ENCODE measurements at places on chromosomes 4 and X.

DNA sequence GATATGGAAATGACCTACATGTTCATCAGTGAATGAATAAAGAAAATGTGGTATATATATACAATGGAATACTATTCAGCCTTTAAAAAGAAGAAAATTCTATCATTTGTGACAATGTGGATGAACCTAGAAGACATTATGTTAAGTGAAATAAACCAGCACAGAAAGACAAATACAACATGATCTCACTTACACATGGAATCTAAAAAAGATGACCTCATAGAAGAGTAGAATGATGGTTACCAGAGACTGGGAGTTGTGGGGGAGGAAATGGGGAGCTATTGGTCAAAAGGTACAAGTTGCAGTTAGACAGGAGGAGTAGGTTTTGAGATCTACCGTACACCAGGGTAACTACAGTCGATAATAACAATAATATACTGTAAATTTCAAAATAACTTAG is 51.5 kb downstream of the WNK3 start:
- no peak for DNase-seq

GRCh38 chr4:64192731-64193412 is 216.4 kb downstream of the TECRL start:
- no peak for DNase-seq

DNA sequence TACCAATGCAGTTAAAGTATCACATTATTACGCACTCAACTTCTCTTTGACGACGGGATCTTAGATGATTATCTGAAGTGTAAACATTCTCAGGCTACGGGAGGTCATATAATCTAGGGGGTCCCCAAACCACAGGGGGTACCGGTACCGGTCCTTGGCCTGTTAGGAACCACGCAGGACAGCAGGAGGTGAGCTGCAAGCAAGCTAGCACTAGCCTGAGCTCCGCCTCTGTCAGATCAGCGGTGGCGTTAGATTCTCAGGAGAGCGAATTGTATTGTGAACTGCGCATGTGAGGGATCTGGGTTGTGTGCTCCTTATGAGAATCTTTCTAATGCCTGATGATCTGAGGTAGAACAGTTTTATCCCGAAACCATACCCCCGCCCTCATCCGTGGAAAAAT is 20.6 kb upstream of the PRR27 start:
- no peak for DNase-seq

- no peak for DNase-seq
These were observed 660 bp upstream of the COL25A1 start for GRCh38 chr4:109303140-109303496.

GRCh38 chrX:153903238-153903980 is 1.1 kb upstream of the AVPR2 start:
- no peak for DNase-seq

DNA sequence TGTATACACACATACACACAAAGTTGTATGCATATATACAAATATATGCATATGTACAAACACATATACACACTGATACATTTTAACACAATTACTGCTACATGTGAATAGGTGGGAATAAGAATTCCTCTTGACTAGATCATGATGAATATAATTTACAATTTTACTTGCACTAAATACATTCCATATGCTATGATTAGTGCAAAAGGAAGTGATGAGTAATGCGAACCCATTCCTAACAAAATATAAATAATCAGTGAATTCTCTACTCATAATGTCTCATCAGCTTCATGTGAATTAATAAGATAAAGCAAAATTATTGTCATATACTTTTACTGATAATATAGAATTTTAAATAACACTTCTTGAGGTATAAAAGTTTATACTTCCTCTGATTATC is 1077.3 kb upstream of the PCDH10 start:
- DNase-seq, result no peak

DNA sequence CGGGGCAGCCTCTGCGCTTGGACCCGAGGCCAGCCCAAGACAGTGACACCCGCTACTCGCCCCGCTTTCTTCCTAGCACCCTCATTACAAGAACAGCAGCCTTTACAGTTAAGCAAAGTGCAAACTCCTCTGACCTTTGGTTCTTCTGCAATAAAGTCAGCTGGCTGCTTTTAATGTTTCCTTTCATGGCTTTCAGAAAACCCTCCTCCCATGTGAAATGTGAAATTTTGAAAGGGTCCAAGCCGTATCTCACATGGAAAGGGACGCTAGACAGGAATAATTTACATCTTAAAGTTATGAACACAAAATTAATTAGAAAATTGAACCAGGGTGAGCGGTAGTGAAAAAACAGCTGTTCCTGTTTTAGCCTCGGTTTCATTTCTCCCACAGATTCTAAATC is 520.1 kb upstream of the FRG1 start:
- no peak for DNase-seq

DNA sequence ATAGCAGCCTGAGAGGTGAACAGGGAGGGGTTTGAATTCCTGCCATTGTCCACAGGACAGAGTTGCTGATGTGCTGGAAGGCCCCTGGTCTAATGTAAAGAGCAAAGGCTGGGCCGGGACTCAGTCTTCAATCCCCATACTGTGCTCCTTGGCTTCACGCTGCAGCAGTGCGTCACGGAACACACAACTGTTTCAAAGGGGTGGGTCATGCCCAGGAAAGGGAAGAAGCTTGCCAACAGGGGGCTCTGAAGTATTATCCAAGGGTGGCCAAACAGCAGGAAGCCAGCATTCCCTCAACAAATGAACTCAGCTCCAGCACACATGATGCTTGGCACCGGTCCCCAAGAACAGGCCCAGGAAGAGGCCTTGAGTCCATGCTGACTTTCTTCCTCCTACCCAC is 122.5 kb downstream of the NFKB1 start:
- no peak for DNase-seq

DNA sequence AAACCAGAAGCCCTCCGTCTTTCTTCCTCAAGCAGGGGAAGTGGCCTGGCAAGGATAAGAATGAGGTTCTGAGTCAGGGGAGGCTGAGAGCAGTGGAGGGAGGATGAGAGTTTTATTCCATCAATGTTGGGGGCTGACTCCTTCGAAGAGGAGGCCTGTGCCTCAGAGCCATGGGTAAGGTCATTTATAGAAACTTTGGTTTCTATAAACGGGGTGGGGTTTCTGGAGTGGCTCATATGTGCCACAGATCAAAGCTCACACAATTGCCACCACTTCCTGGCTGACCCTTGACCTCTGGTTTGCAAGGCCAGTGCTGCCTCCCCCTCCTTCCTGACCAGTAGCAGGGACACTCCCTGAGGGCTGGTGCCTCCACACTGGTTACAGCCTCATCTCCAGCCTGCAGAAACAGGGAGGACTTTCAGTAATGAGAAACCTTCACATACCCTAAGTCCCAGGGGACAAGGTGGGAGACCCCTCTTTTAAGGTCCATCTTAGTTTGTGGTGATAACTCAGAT is 166.0 kb downstream of the PDGFRA start:
- DNase-seq, result no peak

DNA sequence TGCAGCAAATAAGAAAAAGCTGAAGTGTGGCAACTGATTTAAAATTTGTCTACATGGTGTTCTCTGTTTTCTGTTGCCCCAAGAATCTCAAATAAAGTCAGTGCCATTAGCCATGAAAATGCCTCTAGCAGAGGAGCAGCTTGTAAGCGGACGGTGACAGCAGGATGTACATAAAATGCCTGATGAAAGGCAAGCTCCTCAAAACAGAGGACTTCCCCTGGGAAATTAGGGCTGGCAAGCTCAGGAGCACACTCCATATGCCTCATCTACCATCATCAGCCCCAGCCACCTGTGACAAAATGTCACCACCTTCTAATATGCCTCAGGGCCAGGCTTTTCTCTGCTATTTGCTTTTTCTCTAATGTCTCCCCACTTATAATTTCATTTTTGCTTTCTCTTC is 54.5 kb downstream of the ASB9 start:
- no peak for DNase-seq

DNA sequence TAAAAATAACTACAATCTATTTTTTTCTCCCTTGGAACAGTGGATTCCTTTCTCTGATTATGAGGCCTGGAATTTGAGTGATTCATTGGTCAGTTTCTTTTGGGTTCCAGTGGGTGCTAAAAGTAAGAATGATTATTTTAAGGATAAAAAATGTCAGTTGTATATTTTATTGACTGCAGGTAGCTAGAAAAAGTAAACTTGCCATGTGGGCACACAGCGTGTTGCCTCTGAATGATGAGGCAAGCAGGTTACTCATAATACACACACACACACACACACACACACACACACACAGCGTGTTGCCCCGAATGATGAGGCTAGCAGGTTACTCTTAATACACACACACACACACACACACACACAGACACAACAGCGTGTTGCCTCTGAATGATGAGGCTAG is 13.8 kb downstream of the GALNT7 start:
- DNase-seq, result no peak

GRCh38 chr4:132564920-132565319 is 584.2 kb upstream of the PCDH10 start:
- DNase-seq, result no peak

Data from CD4-positive, alpha-beta T cell treated with Interleukin-6 at 100 ng/mL for 8 hours (primary cell).